Activated CD8-positive, alpha-beta T cell treated with anti-CD3 and anti-CD28 coated beads for 36 hours (primary cell): ENCODE measurements at places on chromosomes 1 and 21.
A peak's percentile ranks its signal among the peaks of the same experiment; 100 is the strongest.

DNA sequence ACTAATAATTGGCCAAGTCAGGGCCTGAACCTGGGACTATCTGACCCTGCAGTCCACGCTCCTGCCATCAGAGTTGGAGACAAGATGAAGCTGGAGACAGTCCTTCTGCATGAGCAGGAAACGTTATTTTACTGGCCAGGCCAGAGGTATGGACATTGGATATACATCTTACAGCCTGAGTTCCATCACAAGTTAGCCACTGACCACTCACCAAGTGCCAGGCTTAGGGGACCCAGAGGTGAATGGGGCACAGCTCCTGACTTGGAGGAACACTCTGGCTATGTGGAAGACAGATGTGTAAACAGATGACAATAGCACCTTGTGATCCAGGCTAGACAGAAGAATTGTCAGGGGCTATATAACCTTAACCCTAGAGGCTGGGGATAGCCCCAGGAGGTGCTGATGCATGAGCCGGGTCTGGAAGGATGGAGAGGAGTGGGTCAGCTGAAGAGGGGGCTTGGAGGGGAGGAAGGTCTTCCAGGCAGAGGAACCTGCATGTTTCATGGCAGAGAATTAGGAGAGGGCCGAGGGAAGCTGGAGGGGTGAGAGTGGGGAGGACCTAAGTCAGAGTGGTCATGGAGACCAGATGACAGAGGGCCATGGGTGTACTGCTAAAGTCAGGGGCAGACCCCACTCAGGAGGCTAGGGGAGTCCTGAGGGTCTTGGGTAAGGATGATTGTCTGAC, 52.5 kb upstream of the DMRTB1 start:
- H3K36me3 ChIP-seq, result no peaks in the 10 kb centered on the region
- peaks cover 25% of the 10 kb centered on the region for H3K4me1 ChIP-seq
- H3K4me3 ChIP-seq, result no peak overlapping the region
- H3K27ac ChIP-seq, result no peak overlapping the region

GRCh38 chr1:20183616-20184271, 2.2 kb upstream of the UBXN10 start:
- no peak overlapping the region for H3K27ac ChIP-seq
- H3K4me3 ChIP-seq, result no peak overlapping the region
- peaks cover 7% of the 10 kb centered on the region for H3K27me3 ChIP-seq
- H3K36me3 ChIP-seq, result peaks cover 4% of the 10 kb centered on the region
- peaks cover 39% of the 10 kb centered on the region for H3K4me1 ChIP-seq
- no peak for DNase-seq

DNA sequence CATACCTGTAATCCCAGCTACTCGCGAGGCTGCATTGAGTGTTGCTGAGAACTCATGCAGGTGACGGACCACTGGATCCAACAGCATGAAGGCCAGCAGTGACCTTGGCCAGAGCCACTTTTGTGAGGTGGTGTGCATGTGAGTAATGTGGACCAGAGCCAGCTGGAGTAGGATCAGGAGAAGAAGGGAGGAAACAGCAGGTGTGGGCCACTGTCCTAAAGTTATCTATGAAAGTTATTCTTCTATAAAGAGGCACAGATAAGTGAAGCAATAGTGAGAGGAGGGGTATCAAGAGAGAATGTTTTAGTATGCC, 47.8 kb downstream of the TCP10L start:
- DNase-seq, result no peak
- no peak overlapping the region for H3K27ac ChIP-seq
- peaks cover 26% of the 10 kb centered on the region for H3K4me1 ChIP-seq
- no peaks in the 10 kb centered on the region for H3K27me3 ChIP-seq
- H3K36me3 ChIP-seq, result no peaks in the 10 kb centered on the region

- H3K4me3 ChIP-seq, result no peak overlapping the region
- H3K27ac ChIP-seq, result no peak overlapping the region
- H3K4me1 ChIP-seq, result peaks cover 13% of the 10 kb centered on the region
- H3K36me3 ChIP-seq, result peaks cover 26% of the 10 kb centered on the region
Measured at GRCh38 chr1:52072291-52072690, 16.2 kb downstream of the BTF3L4 start.

DNA sequence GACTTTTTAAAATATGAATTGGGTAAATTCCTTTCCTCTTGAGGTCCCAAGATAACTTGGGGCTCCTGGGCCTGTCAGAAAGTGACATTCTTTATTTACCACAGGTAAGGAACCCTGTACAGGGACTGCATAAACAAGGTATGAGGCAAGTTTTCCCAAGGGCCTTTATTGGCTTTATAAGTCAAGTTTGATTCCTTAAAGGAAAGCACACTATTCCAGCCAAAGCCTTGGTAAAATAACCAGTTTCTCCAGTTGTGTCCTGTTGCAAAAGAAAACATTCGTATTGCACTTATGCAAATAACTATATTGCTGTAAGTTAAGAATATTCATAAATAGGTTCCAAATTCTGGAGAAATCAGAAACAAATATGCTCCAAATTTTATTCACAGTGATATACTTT, 21.9 kb upstream of the METTL18 start:
- no peak overlapping the region for H3K27ac ChIP-seq
- peaks cover 28% of the 10 kb centered on the region for H3K36me3 ChIP-seq
- DNase-seq, result no peak

GRCh38 chr1:23184212-23184934, 15.7 kb upstream of the LUZP1 start:
- no peaks in the 10 kb centered on the region for H3K36me3 ChIP-seq
- H3K4me1 ChIP-seq, result peaks cover 3% of the 10 kb centered on the region
- peak; percentile 50 for DNase-seq
- H3K27ac ChIP-seq, result no peak overlapping the region
- H3K27me3 ChIP-seq, result peaks cover 11% of the 10 kb centered on the region

DNA sequence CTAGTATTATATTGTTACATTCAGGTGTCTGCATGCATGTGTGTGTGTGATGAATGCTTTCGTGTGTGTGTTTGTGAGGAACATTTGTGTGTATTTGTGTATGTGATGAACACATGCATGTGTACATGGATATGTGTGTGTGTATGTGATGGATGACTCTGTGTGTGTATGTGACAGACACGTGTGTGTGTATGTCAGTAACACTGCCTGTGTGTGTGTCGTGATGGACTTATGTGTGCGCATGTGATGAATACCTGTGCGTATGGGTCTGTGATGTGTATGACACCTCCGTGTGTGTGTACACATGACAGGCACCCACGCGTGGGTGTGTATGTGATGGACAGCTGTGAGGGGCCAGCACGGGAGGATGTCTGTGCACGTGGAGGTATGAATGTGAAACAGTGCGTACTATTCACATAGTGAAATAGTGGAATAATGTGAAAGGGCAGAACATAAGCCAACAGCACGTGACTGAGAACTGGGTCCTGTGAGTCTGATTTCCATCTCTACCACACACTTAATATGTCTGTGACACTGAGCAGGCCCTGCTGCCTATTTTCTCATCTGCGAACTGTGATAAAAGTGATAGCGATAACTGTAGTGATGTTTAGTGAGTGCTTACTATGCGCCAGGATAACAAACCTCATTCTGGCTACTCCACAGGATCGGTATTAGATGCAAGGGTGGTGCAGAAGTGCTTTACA, 41.8 kb upstream of the CSF3R start:
- H3K4me1 ChIP-seq, result peaks cover 11% of the 10 kb centered on the region
- DNase-seq, result no peak
- H3K27ac ChIP-seq, result no peak overlapping the region
- no peaks in the 10 kb centered on the region for H3K27me3 ChIP-seq

DNA sequence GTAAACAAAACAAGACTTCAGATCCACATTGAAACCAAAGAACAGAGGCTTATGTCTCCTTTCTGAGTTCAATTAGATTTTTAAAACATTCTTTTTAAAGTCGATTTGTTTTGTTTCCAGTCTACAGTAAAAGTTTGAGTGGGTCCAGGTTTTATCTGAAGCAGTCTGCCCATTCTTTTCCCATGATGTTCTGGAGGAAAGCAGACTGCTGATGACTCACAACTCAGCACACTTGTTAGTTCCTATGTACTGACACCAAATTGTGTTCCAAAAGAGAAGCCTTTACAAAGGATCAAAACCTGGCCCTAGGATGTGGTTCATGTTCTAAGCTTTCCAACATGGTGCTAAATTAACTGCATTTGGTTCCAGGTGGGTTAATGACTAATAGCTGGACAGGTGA, 11.4 kb upstream of the CCN1 start:
- H3K27ac ChIP-seq, result no peak overlapping the region
- H3K36me3 ChIP-seq, result no peaks in the 10 kb centered on the region
- H3K4me3 ChIP-seq, result no peak overlapping the region
- no peak for DNase-seq

GRCh38 chr1:50350421-50350820, 72.8 kb downstream of the DMRTA2 start:
- peaks cover 18% of the 10 kb centered on the region for H3K27me3 ChIP-seq
- DNase-seq, result no peak
- H3K4me1 ChIP-seq, result peaks cover 2% of the 10 kb centered on the region
- H3K36me3 ChIP-seq, result no peaks in the 10 kb centered on the region
- H3K4me3 ChIP-seq, result no peak overlapping the region

DNA sequence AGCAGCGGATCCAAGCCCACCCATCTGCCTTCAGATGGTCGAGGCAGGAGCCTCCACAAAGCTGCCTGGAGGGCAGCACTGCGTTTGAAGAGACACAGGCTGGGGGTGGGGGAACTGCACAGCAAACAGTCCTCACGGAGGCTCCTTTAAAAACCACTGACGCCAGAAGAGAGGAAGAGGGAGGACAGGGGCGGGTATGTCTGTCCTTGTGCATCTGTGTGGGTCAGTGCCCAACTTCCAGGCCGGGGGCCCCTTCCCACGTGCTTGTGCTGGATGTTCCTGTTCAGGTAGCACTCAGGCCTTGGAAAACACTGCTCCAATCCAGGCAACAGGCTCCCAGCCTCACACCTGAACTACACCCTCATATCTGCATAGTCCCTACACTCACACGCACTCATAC, 7.7 kb downstream of the AHDC1 start:
- no peak for DNase-seq
- H3K27me3 ChIP-seq, result no peaks in the 10 kb centered on the region
- no peak overlapping the region for H3K27ac ChIP-seq
- no peak overlapping the region for H3K4me3 ChIP-seq
- H3K4me1 ChIP-seq, result peaks cover 27% of the 10 kb centered on the region

DNA sequence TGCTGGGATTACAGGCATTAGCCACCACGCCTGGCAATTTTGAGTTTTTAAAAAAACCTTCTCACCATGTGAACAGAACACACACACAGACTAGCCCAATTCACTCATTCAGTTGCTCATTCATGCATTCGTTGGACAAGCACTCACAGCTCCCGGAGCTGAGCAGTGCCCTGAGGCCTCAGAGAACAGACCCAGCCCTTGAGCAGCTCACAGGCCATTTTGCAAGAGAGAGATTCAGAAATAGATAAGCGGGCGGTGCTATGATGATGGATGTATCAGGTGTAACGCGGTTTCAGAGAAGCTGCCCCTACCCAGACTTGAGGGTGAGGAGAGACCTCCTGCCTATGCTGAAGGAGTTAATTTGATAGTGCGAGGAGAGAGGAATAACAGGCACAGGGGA, 18.6 kb downstream of the PTAFR start:
- no peaks in the 10 kb centered on the region for H3K4me1 ChIP-seq
- DNase-seq, result no peak
- H3K36me3 ChIP-seq, result no peaks in the 10 kb centered on the region
- H3K27ac ChIP-seq, result no peak overlapping the region
